ENCODE measurements at places on chromosomes 1 and 21.

DNA sequence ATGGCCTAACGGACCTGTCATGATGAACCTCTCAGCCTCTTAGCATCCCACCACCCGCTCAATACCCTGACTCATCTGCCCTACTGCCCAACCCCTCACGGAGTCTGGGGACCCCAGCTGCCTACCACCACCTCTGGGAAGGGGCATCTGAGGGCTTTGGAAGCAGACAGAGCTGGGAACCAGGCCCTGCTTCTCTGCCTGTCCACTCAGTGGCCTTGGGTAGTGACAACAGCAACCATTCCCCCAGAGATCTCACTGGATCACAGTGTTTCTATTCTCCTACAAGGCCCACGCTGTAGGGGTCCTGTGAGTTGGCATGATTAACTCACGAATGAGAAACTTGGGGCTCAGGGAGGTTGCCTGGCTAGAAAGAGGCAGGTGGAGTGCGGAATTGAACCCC is 32.5 kb upstream of the DMBX1 start:
- DNase-seq: no peak

DNA sequence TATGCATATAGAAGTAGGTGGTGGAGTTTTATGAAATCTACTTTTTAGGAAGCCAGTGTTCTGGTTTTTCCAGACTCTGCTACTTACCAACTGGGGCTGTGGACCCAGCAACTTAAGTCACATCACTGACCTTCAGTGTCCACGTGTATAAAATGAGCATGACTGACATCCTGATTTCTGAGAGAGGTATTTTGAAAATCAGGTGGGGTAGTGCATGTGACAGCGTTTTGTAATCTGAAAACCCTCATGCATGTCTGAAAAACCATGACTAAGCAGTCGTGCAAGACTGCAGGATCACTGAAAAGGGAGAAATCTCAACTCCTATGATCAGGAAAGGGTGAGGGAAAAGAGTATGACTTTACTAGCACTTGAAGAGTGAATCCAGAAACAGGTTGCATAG is 26.1 kb downstream of the CR1L start:
- peak; percentile 17 for DNase-seq

GRCh38 chr1:162663589-162664106 is 31.4 kb downstream of the DDR2 start:
- DNase-seq: no peak

- no peak for DNase-seq
Observed at GRCh38 chr1:107365527-107366240, 224.8 kb downstream of the NTNG1 start.

GRCh38 chr1:159920651-159921050 is 4.7 kb downstream of the TAGLN2 start:
- DNase-seq: no peak

- DNase-seq: peak; percentile 77
Observed at GRCh38 chr1:24745711-24746413, 615 bp downstream of the CLIC4 start.

GRCh38 chr1:2372551-2373490 is 18.5 kb downstream of the MORN1 start:
- no peak for DNase-seq

DNA sequence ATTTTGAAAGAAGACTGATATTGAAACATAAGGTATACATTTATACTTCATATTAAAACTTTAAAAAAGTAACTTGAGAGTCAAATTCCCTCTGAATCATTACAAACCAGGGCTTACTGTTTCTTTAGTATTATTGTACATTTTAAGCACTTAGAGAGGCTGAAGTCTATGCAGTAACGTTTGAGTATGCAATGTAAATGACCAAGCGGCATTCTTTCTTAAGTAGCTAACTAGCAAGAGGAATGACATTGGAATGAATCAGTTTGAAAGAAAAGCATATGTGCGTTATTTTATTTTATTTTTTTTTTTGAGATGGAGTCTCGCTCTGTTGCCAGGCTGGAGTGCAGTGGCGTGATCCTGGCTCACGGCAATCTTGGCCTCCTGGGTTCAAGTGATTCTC is 24.3 kb downstream of the WNT2B start:
- no peak for DNase-seq

GRCh38 chr1:48671578-48671977 is 105.1 kb downstream of the BEND5 start:
- peak; percentile 13 for DNase-seq

DNA sequence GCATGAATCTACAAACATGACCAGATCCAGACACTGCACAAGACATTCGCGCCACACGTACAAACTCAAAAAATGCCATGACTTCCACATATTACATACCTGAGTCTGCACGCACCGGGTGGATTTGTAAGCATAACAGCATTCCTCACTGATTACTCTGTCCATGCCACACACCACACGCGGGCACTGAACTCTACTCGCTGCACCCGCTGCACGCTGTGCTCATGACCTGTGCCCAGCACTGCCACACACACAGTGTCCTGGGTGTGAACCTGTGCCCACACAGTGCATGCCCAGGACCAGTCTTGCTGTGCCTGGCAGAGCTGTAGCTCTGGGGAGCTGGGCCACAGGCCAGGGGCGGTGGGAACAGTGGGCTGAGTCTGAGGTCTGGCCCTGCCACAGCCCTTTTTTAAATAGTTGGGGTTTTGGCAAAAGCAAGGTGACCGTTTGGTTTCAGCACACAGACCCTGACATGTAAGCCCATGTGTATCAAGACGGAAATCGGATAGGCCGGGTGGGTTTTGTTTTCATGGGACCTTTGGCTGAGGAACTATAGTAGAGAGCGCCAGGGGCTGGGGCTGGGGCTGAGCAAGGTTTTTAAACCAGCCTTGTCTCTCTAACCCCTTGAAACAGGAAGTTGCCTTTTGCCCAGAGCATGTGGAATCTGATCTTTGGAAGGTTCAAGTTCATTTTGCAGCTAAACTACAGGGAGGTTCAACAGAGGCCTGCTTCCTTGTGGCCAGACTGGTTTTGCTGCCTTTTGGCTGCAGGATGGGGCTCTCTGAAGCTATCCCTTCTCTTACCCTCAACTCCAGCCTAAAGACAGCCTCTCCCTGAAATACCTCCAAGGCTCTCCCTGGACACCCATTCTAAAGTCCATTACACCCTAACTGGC is 12.3 kb upstream of the GOLT1A start:
- peak; percentile 58 for DNase-seq

DNA sequence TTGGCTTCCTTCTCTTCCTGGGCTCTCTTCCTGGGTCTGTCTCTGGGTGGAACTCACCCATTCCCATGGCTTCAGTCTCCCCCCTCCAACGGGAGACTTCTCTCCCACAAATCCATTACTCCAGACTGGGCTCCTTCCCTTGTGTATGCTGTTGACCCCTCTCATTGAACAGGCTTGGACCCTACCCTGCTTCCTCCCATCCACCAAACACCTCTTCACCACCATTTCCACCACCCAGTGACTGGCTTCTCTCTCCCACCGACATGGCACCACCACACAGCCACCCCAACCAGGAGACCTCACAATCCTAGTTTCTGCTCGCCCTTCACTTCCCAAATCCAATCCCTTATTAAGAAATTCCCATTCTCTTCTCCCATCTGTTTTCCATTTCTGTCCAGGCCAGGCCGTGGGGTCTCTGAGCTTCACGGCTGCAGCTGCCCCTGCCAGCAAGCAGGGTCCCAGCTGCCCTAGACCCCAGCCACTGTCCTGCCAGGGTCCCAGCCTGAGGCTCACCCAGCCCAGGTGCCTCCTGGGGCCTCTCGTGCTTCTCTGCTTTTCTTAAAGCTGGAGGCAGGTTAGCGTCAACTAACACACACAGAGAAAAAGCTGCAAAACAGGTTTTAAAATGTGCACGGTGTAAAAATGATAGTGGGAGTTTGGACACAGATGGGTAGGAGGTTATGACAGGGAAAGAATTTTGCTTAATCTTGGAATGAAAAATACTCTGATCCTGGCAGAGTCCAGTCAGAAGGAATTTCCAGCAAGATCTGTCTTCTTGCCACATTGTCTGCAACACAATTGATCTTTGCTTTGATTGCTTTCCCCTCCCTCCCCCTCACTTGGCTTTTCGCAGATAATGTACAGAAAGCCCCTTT is 383.8 kb upstream of the VAMP3 start:
- DNase-seq: no peak

DNA sequence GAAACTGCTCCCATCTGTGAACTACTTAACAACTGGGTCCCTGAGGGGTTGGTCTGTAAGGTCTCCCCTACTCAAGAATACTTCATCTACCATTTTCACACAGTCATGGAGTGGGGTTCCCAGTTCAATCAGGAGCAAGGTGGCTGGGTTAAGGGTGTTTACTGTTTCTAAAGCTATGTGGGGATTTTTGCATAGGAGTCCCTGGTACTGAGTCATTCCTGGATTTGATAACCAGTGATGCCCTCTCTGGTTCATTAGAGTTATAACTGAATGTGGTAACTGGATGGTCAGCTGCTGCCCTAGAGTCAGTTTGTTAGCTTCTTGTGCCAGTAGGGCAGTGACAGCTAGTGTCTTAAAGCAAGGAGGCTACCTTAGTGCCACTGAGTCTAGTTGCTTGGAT is 29.4 kb upstream of the KCNJ15 start:
- DNase-seq: no peak
